ENCODE measurements at places on chromosomes 12 and 14. TPM values are rescaled to one million over a fixed set of nuclear protein-coding genes. Genes with fewer than 3 reads are reported as not detected.

DNA sequence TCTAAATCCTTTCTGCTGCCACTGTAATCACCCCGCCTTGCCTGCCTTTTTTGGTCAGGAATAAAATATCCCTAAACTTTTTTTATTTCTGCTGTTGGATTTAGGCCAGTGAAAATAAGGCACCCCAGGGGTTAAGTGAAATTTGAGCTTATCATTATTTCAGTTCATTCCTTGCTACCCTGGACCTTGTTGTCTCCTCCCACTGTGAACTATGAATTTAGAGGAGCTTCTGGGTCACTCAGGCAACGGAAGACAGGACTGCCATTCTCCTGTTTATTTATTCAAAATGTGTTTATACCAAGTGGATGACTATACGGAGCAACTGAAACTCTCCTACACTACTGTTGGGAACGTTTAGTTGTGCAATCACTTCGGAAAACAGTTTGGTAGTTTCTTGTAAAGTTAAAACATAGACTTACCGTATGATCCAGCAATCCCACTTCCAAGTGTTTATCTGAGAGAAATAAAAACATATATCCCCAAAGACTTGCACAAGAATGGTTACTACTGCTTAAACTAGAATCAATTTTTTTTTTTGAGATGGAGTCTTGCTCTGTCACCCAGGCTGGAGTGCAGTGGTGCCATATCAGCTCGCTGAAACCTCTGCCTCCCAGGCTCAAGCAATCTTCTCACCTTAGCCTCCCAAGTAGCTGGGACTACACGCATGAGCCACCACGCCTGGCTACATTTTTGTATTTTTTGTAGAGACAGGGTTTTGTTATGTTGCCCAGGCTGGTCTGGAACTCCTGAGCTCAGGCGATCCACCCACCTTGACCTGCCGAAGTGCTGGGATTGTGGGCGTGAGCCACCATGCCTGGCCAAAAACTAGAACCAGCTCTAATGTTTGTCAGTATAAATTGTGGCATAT, 2.3 kb upstream of the TRAFD1 start:
- no peak for DNase-seq

DNA sequence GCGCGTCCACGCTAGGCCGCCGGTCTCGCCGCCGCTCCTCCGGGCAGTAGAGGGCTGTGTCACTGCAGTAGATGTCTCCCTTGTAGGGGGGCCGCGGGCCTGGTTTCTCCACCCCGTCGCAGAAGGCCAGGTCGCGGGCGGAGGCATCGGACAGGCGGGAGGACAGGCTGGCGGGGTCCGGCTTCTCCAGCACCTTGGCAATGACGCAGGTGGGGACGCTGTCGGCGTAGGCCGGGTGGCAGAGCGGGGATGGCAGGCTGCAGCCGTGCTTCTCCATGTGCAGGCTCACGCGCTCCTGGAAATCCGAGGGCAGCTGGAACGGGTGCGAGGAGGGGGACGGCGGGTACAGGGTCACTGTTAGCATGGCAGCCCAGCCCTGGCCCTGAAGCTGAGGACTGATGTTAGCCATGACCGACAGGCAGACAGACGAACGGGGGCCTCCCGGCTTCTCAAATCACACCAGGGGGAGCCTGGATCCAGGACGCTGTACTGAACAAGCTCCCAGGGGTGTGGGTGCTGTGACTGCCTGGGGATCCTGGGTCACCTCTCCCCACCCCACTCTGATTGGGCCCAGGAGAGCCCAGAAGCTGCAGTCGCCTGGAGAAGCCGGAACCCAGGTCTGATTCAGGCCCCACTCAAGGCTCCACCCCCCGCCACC, 48.1 kb downstream of the BEGAIN start:
- no peak for DNase-seq

- DNase-seq, result peak; percentile 91
These were observed 52.3 kb downstream of the SLC25A47 start for GRCh38 chr14:100375266-100375962.

The ZDHHC22 gene
- 0.24 TPM for polyA plus RNA-seq

The BEGAIN gene
- polyA plus RNA-seq, result 59.0 TPM

The SLC25A21 gene
- polyA plus RNA-seq, result 0.68 TPM

Measured in adrenal gland (tissue), 19 donors.